Occipital lobe (tissue), 3 donors: ENCODE measurements at places on chromosomes 3 and 15. TPM values are rescaled to one million over a fixed set of nuclear protein-coding genes. Genes with fewer than 3 reads are reported as not detected.

DGKG gene
- 3.0 TPM for total RNA-seq

PPARG gene
- total RNA-seq, result 0.94 TPM

LAMB2 gene
- 47.6 TPM for total RNA-seq

SLC2A2 gene
- total RNA-seq, result not detected

SERINC4 gene
- total RNA-seq, result not detected

KNG1 gene
- not detected for total RNA-seq

C3orf20 gene
- 0.16 TPM for total RNA-seq

CYP1A2 gene
- total RNA-seq, result not detected

LRTM1 gene
- not detected for total RNA-seq

ATP10A gene
- 0.78 TPM for total RNA-seq

KBTBD13 gene
- total RNA-seq, result not detected

GHSR gene
- total RNA-seq, result not detected

THSD4 gene
- 1.6 TPM for total RNA-seq

CLSTN2 gene
- 10.3 TPM for total RNA-seq

TMC3 gene
- 0.47 TPM for total RNA-seq

ZNF770 gene
- 110 TPM for total RNA-seq

ULK4 gene
- total RNA-seq, result 21.1 TPM

CHRNA7 gene
- 4.4 TPM for total RNA-seq

SKOR1 gene
- total RNA-seq, result 0.16 TPM

ARNT2 gene
- total RNA-seq, result 56.6 TPM

TNFSF10 gene
- total RNA-seq, result 4.7 TPM

OCA2 gene
- 25.7 TPM for total RNA-seq

KLHL40 gene
- total RNA-seq, result not detected

FAM107A gene
- total RNA-seq, result 24.8 TPM

SNX22 gene
- 14.5 TPM for total RNA-seq

ST3GAL6 gene
- total RNA-seq, result 35.6 TPM

CKMT1A gene
- total RNA-seq, result 5.6 TPM

BSN gene
- 7.3 TPM for total RNA-seq
